Left cardiac atrium (tissue), 4 donors: ENCODE measurements at places on chromosomes 6 and 20. TPM values are rescaled to one million over a fixed set of nuclear protein-coding genes. Genes with fewer than 3 reads are reported as not detected.

SLC22A23 gene
- total RNA-seq = 5.5 TPM

GLP1R gene
- total RNA-seq = 10.3 TPM

ABHD16B gene
- not detected for total RNA-seq

DNA sequence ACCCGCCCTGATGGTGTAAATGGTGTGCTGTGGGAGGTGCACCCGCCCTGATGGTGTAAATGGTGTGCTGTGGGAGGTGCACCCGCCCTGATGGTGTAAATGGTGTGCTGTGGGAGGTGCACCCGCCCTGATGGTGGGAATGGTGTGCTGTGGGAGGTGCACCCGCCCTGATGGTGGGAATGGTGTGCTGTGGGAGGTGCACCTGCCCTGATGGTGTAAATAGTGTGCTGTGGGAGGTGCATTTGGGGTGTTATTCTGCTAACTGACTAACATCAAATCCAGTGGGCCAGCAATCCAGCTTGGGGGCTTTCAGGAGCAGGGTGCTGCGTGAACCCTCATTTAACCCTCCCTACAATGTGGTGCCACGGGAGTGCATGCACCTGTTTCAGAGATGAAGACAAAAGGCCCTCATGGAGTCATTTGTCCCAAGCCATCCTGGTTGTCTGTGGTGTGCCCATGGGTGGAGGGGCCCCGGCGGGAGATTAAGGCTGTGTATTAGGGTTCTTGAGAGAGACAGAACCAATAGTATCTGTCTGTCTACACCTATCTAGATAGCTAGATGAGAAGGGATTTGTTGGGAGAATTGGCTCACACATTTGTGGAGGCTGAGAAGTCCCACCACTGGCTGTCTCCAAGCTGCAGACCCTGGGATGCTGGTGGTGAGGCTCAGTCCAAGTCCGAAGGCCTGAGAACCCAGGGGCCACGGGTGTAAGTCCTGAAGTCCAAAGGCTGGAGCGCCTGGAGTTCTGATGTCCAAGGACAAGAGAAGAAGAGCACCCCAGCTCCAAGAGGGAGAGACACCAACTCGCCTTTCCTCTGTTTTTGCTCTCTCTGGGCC, 39.2 kb downstream of the TMEM242 start:
- no peak for DNase-seq

- DNase-seq = no peak
These were observed 2.8 kb downstream of the SNAI1 start for GRCh38 chr20:49985617-49986016.
